ENCODE measurements at places on chromosomes 12 and 14.

GRCh38 chr12:14825256-14825655 lies 11.3 kb upstream of the SMCO3 start:
- no peak for DNase-seq

GRCh38 chr12:31225656-31226535 lies 100.1 kb downstream of the SINHCAF start:
- DNase-seq, result no peak

DNA sequence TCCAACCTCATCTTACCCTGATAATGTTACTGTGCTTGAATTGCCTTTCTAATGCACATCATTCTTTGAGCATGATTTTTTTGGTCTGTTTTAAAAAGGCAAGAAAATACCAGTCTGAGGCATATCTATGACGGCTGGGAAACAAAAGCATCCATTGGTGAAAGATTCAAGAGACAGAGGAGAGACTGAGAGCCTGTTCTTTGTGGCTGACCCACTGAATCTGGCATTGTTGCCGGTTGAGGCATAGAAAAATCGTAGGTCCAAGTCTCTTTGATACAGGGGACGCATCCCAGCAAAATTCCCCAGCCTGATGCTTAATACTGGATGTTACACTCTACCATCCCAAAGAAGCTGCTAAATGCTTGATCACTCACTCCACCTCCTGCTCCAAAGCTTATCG lies 2.9 kb upstream of the KLHL42 start:
- DNase-seq, result no peak

DNA sequence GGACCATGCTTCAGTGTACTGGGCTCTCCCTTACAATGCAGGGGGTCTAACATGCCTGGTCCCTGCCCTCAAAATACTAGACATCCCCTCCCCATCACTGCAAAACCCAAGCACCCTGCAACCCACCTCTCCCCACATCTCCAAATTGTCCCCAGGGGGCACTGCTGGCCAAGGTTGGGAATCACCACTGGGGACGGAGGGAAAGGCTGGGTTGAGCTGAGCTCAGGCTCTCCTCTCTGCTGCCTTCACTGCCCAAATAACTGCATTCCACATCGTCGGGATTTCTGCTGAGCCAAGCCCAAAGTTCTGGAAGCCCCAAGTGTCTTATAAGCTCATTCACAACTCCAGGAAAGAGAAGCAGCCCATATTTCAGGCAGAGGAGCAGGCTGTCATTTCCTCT lies 69.6 kb downstream of the NT5DC3 start:
- DNase-seq, result no peak

DNA sequence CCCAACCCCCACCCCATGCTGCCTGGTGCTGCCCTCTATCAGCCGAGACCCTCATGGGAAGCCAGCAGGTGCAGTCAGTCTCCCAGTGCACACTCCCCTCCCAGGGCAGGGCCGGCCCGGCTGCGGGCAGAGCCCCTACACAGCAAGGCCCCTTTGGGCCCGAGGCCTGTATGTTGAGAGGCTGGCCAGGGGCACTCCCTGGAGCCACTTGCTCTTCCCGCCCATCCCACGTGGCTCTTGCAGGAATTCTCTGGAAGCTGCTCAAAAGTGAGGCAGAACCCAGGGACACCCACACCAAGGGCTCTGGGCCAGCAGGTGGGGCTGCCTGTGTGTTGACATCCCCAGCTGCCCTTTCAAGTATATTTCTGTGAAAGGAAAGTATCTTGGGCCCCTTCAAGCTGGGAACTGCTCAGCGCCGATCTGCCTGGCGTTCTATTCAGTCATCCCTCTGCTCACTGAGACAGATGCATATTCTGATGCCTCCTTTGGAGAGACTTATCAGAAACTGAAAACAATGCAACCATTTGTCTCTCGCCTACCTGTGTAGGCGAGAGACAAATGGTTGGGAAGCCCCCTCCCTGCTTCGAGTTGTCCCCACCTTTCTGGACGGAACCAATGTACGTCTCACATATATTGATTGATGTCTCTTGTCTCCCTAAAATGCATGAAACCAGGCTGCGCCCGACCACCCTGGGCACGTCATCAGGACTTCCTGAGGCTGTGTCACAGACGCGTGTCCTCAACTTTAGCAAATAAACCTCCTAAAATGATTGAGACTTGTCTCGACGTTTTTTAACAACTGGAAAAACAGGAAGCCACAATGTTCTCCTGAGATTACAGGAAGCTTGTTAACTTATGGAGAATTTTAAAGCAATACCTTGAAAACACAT lies 6.0 kb downstream of the GPR132 start:
- DNase-seq, result peak; percentile 52

DNA sequence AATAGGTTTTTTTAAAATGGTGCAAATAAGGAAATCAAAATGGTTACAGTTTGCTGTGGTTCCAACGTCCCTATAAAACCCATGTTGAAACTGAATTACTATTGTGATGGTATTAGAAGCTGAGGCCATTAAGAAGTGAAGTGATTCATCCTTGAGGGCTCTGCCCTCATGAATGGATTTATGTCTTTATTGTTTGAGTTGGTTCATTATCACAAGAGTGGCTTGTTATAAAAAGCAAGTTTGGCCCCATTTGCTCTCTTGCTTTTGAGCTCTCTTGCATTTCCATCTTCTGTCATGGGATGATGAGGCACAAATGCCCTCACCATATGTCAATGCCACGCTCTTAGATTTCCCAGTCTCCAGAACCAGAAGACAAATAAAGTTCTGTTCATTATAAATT lies 62.3 kb downstream of the PRKD1 start:
- DNase-seq, result no peak
